Breast epithelium (tissue), 4 donors: ENCODE measurements at places on chromosomes 1 and 21. TPM values are rescaled to one million over a fixed set of nuclear protein-coding genes. Genes with fewer than 3 reads are reported as not detected.

LHX8 gene
- total RNA-seq: not detected

NR5A2 gene
- total RNA-seq: 5.6 TPM

CD52 gene
- 12.8 TPM for total RNA-seq

TFF2 gene
- total RNA-seq: not detected

TAS1R1 gene
- not detected for total RNA-seq

CA14 gene
- total RNA-seq: not detected

AGT gene
- 0.59 TPM for total RNA-seq

KCNJ15 gene
- 0.98 TPM for total RNA-seq

RGL1 gene
- 26.8 TPM for total RNA-seq

PLPP3 gene
- total RNA-seq: 122 TPM

GRCh38 chr1:71047635-71048607 is at the start of gene PTGER3:
Gene PTGER3 (minus strand): TSS chr1:71047816. CDS start chr1:71047577, 239 bp downstream.
- DNase-seq: peak; percentile 50

DNA sequence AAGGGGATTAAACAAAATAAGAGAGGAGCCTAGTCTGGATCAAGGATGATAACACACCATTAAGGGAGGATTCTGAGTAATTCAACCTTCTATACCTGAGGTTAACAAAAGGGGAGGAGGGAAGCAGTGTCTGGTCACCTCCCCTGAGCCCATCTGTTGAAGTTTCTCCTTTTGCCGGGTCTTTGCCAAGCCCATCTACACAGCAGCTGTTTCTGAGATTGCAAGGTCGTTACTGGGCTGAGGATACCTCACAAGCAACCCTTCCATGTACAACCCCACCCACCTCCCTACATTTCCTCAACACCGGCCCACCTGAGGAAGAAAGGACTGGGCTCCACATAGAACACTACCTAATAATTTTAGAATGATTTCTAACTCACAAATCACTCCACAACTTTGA is 26.3 kb downstream of the LRRC52 start:
- no peak for DNase-seq

DNA sequence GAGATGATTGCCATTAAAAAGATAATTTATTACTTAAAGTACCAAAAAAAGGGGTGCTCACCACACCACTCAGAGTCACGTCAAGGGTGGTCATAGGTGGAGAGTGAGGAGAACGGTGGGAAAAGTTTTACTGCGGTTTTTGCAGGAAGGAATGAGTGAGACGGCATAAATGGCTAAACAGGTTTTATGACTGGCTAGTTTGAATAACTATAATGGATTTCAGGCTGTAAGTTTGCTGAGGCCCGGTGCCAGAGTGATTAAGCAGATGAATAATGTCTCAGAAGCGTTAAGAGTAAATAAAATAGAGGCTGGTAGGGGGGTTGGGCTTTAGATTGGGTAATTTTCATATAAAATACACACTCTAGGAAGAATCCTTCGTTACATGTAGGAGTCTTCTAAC is 1337.8 kb downstream of the AMY1C start:
- no peak for DNase-seq

GRCh38 chr1:169466259-169467230 is 19.2 kb downstream of the SLC19A2 start:
- DNase-seq: no peak

DNA sequence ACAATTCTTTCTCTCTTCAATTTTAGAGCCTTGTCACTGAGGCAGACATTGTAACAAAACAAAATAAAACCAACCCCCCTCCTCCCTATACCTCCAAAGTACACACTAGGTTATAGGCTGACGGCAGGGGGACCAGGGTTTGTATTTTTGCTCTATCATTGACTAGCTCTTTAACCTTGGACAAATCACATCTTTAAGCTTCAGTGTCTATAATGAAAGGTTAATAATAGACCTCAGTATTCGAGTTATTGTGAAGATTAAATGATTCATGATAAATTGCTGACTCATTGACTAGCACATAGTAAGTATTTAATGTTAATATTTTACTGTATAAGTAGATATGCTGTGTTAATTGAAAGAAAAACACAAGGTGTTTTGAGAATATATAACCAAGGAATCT is 1267.6 kb upstream of the ADGRL2 start:
- no peak for DNase-seq

DNA sequence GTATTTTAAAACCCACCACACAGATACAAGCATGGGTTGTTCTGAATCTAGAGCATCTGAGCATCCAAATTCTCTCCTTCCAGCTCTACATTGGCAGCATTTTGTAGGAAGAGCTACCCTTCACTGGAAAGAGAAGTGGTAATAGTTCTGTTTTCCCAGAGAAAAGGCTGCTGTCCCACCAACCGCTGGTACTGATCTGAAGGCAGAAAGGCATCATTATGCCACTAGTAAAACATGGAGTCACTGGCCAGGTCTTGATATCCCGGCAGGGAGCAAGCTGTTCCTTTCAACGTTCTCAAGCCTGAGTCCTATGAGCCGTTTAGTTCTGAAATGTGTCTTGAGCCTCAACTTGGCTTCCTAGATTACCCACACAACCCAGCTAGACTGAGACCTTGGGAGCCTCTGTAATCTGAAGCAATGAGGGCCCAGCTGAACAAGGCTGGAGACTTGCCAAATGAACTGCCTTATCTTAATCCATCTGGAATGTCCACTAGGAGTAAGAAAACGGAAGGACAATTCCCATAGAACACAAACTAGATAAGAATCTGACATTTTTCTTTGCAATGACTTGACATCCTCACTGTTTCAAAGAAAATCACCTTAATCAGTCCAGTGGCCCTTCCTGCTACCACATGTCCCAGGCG is 116.8 kb downstream of the KCNH1 start:
- DNase-seq: no peak

DNA sequence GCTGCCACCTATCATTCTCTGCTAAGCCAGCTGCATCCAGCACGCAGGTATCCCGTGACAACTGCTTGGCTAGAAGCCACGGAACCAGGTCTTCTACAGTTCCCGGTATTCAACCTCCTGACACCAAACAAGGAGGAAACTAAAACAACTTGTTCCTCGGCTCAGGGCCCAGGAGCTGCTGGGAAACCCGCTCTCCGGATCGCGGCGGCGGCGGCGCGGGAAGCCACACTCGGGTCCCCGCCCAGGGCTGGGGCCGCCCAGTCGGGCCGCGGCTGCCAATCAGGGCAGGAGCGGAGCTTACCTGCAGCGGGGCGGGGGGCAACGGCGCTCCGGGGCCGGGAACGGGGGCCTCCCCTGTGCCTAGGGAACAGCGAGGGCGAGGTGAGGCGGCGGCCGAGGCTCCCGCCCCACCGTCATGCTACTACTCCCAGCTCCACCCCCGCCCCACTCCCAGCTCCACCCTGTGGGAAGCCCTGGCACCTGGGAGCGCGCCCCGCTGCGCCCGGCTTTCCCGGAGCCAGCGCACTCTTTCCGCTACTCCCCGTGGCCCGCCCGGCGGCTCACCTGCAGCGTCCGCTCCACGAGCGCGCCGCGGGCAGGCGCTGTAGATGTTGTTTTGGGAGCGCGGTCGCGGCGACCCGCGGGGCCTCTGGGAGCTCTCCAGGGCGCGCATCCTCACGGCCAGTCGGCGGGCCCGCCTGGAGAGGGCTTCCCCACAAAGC is 12.1 kb downstream of the IL24 start:
- DNase-seq: peak; percentile 89

GRCh38 chr21:41783476-41784180 is 16.8 kb upstream of the RIPK4 start:
- no peak for DNase-seq

- no peak for DNase-seq
Measured at GRCh38 chr1:50853325-50853724, 106.7 kb downstream of the FAF1 start.

GRCh38 chr21:39077876-39078275 is 105.4 kb downstream of the PSMG1 start:
- no peak for DNase-seq

DNA sequence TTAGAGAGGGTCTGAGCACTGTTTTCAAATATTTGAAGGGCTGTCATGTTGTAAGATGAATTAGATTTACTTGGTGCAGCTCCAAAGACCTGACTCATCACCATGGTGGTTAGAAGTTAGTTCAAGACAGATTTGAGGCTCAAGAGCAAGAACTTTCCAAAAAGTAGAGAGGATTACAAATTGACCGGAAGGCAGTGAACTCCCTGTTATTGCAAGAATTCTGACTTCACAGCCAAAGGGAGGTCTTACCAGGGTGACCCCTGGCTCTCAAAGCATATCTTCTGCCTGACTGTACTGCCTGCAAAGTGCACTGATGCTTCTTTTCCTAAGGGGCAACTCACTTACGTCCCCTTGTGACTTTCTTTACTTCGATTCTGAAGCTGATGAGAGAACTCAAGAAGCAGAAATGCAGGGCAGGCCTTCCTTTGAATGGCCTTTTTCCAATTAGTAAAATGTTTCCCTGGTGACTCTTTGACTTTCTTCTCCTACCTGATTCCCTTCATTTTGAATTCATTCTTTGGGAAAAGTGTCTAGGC is 86.4 kb downstream of the NAV1 start:
- DNase-seq: no peak

DNA sequence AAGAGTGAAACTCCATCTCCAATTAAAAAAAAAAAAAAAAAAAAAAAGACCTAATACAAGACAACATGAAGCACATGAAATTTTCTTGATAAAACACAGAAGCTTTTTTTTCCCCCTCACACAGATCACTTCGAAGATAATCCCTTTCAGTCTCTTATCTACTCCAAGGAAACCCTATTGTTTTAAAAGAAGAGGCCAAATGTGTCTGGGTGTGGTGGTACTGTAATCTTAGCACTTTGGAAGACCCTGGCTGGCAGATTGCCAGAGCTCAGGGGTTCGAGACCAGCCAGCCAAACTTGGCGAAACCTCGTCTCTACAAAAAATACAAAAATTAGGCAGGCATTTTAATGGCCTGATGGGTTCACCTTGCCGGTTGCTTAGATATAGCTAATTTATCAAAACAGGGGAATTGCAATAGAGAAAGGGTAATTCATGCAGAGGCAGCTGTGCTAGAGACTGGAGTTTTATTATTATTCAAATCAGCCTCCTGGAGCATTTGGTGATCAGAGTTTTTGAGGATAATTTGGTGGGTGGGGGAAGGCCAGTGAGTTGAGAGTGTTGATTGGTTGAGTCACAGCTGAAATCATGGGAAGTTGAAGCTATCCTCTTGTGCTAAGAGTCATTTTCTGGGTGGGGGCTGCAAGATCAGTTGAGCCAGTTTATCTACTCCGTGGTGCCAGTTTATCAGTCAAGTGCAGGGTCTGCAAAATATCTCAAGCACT is 62.5 kb downstream of the SLC16A1 start:
- DNase-seq: no peak

DNA sequence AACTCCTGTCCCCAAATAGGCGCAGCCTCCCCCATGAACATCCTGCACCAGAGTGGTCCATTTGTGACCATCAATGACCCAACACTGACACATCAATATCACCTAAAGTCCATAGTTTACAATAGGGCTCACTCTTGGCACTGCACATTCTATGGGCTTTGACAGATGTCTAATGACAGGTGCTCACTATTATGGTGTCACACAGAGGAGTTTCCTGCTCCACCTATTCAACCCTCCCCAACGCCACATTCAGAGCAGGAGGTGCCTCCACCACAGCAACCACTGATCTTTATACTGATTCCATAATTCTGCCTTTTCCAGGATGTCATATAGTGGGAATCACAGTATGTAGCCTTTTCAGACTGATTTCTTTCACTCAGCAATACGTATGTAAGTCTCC is 24.2 kb downstream of the GNG4 start:
- no peak for DNase-seq

- DNase-seq: no peak
Measured at GRCh38 chr1:176285996-176286395, 78.9 kb upstream of the COP1 start.

DNA sequence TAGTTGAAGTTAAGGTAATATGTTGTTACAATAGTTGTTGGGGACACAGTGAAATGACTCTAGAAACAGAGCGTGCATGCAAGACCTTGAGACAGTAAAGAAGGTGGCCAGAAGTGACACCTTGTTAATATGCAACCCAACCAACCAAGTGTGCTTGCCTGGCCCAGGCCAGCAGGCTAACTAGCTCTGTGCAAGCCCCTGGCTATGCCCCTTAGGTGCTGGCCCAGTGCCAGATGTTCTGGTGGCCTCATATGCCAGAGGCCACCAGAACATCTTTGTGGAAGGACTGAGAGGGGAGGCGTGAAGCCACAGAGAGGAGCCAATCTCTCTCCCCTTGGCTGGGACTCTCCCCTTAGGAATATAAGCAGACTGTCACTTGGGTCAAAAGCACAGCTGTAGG is 111.2 kb upstream of the JUN start:
- no peak for DNase-seq

DNA sequence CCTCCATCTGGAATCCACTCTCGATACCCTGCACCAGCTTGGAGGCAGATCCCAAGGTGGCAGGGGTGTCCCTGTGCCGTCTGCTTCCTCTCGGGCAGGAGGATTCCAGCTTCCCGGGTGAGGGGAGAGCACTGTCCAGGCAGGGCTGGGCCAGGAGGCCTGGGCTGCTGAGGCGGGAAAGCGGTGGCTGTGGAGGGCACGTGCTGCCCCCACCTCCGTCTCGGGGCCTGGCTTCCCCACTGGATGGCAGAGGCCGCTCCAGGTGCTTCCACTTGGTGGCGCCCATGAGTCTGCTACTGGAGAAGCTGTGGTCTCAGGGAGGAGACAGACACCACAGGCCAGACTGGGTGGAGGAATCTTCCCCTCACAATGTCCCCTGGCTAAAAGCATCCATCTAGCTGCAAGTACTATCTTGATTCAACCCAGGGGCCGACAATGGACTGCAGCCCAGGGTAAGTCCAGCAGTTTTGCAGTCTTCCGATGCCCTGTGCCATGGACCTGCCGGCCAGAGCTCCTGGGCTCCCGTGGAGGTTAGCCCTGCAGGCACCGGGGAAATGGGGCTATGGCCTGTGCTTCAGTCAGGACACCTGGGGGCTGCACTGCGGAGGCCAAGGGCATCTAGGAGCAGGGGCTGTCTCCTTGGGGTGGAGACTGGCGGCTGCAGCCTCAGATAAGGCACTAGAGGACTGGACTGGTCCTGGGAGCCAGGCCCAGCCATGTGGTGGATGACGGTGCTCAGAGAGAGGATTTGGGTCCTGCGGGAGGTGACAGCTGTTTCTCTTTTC is 41.3 kb upstream of the EIF4G3 start:
- DNase-seq: no peak

GRCh38 chr1:218348628-218349071 is 3.5 kb downstream of the TGFB2 start:
- DNase-seq: no peak

GRCh38 chr1:18642278-18643095 is 11.8 kb downstream of the PAX7 start:
- DNase-seq: no peak

DNA sequence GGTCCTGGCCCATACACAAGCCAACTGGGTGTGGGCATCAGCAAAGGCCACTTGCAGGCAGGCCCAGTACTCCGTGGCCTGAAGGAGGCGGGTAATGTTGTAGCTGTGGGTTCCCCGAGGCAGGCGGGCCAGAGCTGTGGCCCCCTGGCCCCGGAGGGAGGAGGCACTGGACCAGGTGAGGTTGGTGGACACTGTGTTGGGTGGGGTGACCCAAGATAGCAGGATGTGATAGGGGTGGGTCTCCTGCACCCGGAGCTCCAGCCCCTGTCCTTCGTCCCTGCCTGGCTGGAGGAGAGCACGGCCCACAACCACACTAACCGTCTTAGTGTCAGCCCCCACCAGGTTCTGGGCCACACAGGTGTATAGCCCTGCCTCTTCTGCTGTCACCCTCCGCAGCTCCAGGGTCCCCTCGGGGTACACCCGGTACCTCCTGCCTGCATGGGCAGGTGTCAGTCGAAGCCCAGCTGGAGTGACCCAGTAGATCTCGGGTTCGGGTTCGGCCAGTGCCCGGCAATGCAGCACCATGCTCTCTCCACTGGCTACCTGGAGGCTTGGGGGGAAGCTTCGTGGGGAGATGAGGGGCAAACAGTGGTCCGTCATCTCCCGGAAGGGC is 67.3 kb downstream of the LRRN2 start:
- no peak for DNase-seq

GRCh38 chr1:209364716-209365115 is 218.8 kb upstream of the CAMK1G start:
- peak; percentile 73 for DNase-seq
